ENCODE measurements at places on chromosomes 3 and 15.

DNA sequence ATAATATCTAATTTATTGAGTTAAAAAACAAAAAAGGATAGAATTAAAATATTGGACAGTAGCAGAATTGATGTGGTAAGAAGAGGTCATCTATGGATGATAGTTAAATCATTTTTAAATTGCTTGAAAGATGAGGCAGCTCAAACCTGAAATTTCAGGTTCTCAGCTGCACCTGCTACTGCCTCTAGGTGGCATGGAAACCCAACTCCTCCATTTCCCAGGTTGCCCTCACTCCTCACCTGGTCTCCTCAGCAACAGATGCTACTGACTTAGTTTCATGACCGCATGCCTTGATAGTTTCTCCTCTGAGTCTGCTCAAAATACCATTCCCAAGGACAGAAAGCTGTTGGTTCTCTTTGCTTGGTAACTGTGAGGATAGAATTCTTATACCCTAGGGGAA, 148.1 kb downstream of the ABHD5 start:
- no peak for DNase-seq

- no peak for DNase-seq
Observed at GRCh38 chr15:88181613-88182012, 74.9 kb downstream of the NTRK3 start.

GRCh38 chr3:149407898-149408297, 30.4 kb upstream of the TM4SF1 start:
- no peak for DNase-seq

- no peak for DNase-seq
Observed at GRCh38 chr15:77975332-77976094, 102.0 kb downstream of the TBC1D2B start.

DNA sequence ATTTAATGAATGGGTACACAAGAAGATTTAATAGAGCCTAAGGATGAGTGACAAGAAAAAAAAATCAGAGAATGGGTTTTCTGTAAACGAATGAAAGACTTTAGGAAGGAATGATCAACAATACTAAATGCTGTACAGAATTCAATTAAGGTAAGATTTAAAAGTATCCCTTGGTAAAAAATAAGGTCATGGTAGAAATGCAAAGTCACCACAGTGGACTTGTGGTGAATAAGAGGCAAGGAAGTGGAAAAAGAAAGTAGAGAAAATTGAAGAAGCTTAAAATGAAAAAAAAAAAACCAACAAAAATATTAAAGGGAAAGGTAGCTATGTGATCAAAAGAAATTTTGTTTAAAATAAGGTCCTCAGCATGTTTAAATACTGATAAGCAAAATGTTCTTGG, 82.4 kb downstream of the PLSCR2 start:
- DNase-seq = no peak

GRCh38 chr3:184261270-184261853, at the start of gene CAMK2N2:
TSS of gene CAMK2N2 (minus strand) at chr3:184261553. CDS start at chr3:184261285, 268 bp downstream.
- DNase-seq = peak; percentile 84

DNA sequence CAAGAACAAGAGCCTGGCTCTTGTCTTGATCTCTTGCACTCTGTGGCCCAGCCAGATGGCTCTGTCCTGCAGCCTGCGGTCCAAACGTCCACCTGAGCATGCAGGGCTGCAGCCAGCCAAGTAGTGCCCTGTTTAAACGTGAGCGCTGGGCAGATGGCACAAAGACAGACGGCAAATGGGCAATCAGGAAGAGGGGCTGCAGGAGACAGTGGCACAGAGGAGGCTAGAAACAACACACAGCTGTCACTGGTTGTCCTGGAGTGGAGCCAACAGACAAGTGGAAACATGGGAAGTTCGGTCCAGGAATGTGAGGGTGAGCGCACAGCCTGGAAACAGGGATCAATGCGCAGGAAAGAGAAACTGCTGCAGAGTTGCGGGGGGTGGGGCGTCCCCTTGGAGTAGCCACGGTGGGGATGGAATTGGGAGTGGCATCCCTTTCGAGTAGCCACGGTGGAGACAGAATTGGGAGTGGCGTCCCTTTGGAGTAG, 10.7 kb upstream of the ZXDC start:
- no peak for DNase-seq

DNA sequence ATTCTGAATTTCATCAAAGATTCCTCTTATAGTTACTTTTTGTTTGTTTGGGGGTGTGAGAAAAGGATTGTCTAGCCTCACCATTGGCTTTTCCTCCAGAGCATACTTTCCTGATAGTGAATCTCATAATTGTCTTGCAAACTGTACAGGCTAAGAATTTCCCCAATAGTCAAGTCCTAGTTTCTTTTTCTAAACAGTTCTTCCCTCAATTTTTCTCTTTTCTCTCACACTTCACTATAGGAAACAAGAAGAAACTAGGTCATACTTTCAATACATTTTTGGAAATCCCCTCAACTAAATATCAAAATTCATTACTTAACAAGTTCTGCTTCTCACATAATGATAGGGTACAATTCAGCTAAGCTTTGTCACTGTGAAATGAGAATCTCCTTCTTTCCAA, 241.9 kb downstream of the IL20RB start:
- no peak for DNase-seq

GRCh38 chr3:43503067-43503728, 118.6 kb downstream of the ANO10 start:
- no peak for DNase-seq

- DNase-seq = no peak
Observed at GRCh38 chr3:172506094-172506493, 17.1 kb downstream of the TNFSF10 start.

DNA sequence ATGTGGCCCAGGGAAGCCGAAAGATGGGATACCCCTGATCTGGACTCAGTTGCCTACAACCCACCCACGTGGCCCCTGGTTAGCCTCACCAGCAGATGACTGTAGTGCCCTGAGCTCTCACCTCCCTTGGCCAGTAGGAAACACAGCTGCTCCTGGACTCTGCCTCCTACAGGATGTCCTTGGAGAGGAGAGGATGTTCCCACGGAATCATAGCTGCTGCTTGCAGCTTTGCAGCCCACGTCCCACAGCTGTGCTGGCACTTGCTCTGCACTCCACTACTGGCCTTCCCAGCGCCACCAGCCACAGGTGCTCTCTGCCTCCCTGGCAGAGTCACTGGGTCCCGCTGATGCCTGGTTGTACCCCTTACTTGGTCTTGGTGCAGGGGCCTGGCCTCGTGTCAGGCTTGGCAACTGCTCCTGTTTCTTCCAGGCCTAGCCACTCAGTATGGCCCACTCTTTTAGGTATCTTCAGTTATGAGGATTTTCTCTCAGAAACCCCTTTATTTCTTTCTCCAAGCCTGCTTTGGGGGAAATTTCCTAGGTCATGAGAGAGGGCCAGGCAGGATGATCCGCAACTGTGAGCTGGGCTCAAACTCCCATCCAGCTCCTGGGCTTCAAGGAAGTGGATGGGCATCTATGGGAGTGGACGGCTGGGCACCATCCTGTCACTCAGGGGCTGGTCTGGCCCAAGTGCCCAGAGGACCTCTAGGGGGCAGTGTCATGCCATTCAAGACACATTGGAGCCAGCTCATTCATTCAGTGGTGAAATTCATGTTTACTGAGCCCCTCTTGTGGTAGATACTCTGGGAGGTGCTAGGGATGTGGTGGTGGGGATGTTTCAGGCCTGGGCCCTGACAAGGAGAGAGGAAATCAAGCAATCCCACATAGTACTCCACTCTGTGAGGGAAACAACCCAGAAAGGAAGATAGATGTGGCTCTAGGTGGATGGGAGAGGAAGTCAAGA, 16.2 kb upstream of the VILL start:
- DNase-seq = peak; percentile 83

DNA sequence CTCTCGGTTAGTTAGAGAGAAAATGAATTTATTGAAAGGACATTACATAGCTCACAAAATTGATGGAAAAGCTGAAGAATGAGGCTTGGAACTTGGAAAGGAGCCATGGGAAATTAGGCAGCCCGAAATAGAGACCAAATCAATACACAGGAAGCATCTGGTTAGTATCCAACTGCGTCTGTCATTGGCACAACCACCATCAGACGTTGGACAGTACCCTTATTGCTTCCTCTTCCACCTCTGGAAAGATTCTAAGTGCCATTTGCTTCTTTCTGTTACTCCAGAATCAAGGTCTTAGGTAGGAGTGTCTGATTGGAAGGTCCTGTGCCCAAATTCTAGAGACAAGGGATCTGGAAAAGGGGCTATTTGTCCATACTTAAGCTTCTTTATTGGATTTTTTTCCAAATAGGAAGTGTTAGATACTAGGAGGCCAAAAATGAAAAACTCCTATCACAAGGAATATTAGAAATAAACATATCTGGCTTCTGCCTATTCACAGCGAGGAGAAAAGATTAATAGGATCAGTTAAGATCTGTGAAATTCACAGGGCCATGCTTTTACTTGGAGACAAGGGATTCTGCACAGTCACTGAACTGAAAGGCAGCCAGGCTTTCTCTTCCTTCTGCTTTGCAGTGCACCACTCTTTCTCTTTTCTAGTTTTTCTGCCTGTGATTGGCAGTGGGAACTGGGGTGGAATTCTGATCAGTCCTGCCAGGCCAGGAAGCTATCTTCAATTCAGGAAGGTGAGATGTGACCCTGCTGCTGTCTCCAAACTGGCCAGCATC, 10.7 kb upstream of the HACD2 start:
- DNase-seq = no peak

- no peak for DNase-seq
Observed at GRCh38 chr3:134445636-134446035, 40.1 kb downstream of the ANAPC13 start.

DNA sequence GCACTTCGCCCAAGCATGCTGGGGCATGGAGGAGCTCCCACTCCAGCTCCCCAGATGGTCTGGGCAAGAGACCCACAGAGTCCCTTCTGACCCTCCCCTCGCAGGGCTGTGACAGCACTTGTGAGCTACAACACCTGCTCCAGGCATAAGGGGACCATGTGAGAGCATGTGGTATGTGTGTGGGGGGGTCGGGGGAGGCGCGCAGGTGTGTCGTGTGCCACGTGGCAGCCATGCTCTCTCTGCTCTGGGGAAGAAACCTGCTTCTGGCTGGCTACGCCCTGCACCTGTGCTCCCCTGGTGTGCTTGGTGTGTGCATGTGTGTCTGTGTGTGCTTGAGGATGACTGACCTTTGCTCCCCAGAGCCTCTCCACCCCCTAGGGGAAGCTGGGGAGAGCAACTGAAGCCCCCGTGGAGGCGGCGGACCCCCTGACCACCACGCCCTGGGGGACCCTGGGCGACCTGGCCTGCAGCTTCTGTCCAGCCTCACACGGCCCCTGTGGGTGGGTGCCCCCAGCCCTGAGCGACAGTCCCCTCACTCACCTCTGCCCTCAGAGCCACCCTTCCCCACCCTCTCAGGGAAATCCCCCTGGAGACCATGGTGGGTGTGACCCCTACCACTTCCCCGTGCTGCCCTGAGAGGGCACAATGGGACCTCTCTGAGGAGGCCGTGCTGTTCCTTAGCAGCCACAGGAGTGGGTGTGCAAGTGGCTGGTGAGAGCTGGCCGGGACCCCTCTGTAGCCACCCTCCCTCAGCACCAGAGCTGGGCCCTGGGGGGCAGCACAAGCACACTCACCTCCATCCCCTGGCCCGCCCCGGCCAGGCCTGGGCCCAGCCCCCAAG, 16.6 kb upstream of the SEC13 start:
- no peak for DNase-seq

DNA sequence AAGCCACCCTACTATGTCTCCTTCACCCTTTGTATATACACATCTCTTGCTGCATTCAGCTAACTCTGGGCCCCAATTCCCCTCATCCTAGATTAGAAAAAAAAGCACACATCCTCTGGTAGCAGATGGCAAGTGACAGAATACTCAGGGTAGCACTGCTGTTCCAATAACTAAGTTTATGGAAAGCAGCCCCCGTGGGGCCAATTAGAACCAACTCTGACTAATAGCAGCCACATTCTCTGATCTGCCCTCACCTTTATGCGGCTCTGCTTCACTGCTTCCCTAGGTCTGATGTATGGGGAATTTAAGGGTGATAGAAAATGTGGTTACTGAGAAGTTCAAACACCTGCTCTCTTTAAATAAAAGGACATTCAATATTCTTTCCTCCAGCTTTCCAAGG, 74.9 kb upstream of the SETMAR start:
- DNase-seq = no peak

DNA sequence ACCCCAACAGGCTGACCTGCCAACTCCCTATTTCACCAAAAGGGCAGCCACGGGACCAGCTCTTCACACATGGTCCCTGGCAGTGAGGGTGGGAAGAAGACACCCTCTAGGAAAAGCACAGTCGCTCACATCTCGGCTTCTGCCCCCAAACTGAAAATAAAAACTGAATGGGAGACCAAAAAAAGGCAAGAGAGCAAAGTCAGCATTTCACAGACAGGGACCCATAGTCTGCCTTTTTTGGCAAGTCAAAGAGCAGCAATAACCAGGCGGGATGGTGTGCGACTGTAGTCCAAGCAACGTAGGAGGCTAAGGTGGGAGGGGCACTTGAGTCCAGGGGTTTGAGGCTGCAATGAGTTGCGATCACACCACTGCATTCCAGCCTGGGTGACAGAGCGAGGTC, 154.1 kb downstream of the ADAMTS17 start:
- no peak for DNase-seq

DNA sequence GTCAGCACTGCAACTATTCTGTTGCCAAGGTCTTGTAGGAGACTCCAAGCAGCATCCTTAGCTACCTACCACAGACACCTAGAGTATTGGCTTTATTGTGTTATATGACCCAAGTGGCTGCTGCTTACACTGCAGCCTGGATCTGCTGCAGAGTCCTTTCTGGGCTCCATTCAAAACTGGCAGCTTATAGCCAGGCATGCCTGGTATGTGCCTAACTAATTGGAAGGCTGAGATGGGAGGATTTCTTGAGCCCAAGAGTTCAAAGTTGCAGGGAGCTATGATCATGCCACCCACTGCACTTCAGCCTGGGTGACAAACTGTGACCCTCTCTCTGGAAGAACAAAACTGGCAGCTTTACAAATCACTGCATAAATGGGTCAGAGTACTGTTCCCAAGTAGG, 8.6 kb downstream of the NDUFB4 start:
- DNase-seq = no peak

GRCh38 chr3:22582266-22582665, 620.9 kb upstream of the UBE2E2 start:
- DNase-seq = no peak

DNA sequence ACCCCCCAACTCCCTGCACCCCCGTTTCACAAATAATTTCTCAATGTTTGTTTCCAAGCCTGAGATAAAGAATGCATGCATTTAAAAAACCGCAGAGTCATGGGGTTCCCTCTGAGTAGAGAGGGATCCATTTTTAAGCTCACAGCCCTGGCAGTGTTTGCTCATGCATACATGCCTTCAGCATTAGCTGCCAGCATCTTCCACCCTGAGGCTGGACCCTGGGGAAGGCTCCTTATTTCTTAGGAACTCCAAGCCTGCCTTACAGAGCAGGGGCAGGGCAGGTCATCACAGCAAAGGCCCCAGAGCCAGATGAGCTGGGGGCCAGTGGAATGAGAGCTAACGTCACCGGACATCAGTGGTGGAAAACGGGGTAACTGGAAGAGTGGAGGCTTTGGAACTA, 31.3 kb downstream of the TLE3 start:
- no peak for DNase-seq

All from natural killer cell treated with Interleukin-12 subunit alpha and Interleukin-12 subunit beta and Interleukin-15 and Interleukin-18, amount 100 ng/mL, for 72 hours (primary cell).